Ovary (tissue), 10 donors: ENCODE measurements at places on chromosomes 11 and 22. TPM values are rescaled to one million over a fixed set of nuclear protein-coding genes. Genes with fewer than 3 reads are reported as not detected.

- DNase-seq, result no peak
Observed at GRCh38 chr22:23689414-23689813, 1.4 kb upstream of the RGL4 start.

GRCh38 chr11:61173456-61173855 lies 12.2 kb upstream of the VPS37C start:
- DNase-seq, result no peak

DNA sequence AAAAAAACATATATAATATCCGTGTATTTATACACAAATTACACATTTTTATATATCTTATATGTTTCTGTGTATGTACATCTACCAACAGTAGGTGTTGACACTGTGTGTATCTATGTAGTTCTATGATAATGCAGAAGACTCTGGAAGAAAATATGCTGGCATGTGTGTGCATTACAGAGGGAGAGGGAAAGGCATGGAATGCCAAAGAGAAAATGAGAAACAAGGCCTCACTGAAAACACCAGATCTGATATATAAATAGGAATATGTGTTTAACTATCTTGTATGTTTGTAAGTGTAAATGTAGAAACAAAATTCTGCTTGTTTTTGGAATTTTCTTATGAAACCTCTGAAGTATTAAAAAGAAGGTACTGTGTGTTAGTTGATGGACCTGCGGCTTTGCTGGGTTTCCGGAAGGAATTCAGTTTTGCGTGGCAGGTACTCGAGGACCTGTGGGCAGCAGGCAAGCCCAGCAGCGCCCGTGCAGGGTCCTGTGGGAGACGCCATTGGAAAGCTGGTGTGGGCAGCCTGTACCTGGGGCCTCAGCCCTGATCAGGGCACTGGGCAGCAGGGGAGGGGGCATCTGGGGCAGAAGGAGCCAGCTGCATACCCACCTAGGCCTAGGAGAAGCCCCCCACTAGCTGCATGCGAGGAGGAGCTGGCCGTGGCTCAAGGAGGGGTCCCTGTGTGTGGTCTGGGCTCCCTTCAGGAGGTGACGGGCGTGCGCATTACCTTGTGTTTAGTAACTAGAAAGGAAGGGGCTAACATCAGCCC lies 7.6 kb upstream of the TRMU start:
- DNase-seq, result no peak

- DNase-seq, result no peak
Observed at GRCh38 chr11:17578296-17578695, 31.2 kb downstream of the OTOG start.

DNA sequence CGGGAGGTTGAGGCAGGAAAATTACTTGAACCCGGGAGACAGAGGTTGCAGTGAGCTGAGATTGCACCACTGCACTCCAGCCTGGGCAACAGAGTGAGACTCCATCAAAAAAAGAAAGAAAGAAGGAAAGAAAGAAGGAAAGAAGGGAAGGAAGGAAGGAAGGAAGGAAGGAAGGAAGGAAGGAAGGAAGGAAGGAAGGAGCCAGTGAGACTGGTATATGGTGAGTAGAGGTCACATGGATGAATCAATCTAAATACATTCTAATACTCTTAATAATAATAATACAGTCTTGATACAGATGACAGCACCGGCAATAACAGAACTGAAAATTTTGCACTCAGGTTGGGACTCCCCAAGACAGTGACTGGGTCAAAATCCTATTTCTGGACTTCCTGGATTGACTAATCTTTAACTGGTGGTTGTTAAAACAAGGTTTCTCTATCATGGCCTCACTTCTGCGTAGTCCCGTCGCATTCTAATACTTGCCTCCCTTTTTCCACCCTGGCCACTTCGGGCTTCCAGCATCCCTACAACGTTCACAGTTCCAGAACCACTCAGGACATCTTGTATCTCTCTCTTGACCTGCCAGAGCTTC lies 53.5 kb upstream of the EIF3M start:
- DNase-seq, result no peak

- DNase-seq, result no peak
Observed at GRCh38 chr22:35580351-35581022, 36.6 kb downstream of the MB start.

DNA sequence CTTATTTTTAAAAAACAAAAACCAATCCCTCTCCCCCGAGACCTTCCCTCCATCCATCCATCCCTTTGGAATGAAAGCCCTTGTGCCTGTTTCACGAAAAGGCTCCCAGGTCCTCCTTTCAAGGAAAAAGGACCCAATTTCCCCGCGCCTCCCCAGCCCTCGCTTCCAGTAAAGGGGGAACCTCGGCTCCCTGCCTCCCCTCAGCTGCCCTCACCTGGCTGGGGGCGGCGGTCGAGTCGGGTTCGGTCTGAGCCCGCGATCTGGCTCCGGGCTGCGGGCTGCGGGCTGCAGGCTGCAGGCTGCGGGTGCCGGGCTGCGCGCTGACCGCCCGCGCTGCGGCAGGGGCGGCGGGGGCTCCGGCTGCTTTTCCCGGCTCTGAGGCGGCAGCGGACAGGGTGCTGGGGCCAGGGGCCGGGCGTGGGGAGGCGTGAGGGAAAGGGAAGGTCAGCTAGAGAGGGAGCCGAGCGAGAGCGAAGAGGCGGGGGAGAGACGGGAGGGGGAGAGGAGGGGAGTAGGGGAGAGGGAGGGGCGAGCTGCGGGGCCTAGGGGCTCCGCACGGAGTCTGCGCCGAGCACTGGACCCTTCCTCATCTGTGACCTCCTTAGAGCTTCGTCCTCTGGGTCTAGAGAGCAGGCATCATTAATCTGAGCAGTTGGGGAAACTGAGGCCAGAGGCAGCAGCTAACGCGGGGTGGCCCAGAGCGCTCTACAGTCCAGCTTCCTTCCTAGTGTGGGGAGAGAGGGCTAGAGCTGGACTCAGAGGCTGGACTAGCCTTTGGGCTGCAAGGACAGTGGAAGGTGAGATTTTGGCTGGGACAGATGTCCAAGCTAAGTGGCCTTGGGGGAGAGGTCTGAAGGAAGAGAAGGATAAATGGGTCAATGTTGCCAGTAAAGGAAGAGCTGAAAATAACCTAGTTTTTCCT lies at the start of gene C1QTNF4:
Gene C1QTNF4 (minus strand): TSS at position 478 of the 922 bp plus-strand sequence. CDS start 3,601 bp downstream, outside the sequence.
- DNase-seq, result no peak

- DNase-seq, result no peak
Observed at GRCh38 chr22:30266445-30267381, at the start of gene OSM. Gene OSM (minus strand): TSS chr22:30266851. CDS start chr22:30266799, 52 bp downstream.

- no peak for DNase-seq
Observed at GRCh38 chr11:15127341-15127740, 12.6 kb downstream of the INSC start.

DNA sequence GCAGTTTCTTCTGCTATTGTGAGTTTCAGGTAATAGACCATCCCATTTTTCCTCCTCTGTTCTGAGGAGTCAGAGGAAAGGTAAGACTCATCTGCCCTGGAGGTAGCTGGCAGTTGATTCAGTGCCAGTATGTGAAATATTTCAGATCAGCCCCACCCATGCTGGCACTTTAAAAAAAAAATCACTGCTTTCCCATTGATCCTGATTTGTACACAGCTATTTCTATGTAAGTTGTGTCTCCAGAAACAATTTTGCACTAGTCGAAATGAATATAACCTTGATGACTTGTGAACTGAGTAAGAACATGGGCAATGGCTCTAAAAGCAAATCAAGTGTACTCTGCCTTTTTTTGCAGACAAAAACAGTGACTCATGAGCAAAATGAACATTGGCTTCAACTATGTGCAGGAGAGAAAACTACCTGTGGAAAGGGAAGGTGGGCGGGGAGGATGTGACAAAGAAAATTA lies 82.0 kb upstream of the OR5AK2 start:
- DNase-seq, result no peak

DNA sequence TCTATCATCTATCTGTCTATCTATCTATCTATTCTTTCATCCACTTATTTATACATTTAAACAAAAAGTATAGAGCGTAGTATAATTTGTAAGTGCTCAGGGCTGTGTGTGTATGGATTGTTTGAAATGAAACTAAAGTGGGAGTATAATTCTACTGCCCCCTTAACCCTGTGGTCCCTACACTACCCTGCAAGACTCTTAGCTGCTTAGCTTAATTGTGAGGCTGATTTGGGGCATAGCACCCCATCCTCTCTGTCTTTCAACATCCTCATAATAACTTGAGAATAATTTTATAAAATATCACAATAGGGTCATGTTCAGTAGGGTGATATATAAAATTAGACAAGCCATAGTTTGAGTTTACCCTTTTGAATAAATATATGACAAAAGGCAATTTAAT lies 11.6 kb downstream of the OR51B4 start:
- no peak for DNase-seq

DNA sequence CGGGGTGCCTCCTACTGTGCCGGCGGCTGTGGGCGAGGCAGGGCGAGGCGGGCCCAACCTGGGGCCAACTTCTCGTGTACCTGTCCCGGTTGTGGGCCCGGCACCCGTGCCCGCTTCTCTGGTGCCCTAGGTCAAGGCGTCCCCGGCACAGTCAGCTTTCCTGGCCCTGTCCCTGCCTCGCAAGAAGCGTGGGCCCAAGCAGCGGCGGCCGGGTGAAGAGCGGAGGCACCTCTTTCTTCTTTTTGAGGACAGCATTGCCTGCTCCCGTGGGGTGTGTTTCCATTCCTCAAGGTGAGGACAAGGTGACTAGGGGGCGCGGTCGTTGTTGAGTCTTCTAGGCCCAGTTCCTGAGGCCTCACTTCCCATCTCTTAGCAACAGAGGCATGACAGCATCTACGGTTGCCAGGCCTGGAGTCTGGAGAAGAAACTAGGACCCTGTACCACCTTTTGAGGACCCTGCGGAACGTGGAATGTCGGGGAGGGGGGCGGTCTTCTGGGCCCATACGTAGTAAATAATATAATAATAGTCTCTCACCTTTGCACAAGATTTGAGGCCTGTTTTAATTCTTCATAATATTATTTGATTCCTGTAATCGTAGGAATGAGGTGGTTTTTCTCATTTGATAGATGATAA lies 418 bp downstream of the ACO2 start:
- no peak for DNase-seq

- DNase-seq, result no peak
Observed at GRCh38 chr11:115222863-115223530, 281.2 kb downstream of the CADM1 start.

- DNase-seq, result no peak
Observed at GRCh38 chr11:92297567-92298553, 73.2 kb downstream of the FAT3 start.

GRCh38 chr11:30815619-30816018 lies 229.5 kb upstream of the MPPED2 start:
- no peak for DNase-seq

- no peak for DNase-seq
Observed at GRCh38 chr11:66454247-66454646, 12.5 kb upstream of the PELI3 start.

DNA sequence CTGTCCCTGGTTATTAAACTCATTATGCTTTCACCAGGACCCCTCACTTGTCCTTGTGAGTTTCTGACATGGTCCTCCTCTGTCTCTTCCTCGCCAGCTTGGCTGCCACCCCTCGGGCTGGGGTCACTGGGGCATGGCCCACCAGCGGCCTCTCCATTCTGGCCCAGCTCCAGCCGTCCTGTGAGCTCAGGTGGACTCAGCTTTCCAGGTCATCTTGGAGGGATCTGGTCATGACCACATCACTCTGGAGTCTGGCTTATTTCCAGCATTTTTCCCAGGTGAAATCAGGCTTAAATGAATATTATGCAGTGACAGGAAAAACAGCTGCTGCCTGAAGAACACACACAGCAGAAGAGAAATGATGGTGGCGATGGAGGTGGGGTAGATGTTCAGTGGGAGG lies 224.5 kb downstream of the ADAMTS15 start:
- no peak for DNase-seq

- DNase-seq, result no peak
Observed at GRCh38 chr11:91998481-91998880, 226.1 kb upstream of the FAT3 start.

DNA sequence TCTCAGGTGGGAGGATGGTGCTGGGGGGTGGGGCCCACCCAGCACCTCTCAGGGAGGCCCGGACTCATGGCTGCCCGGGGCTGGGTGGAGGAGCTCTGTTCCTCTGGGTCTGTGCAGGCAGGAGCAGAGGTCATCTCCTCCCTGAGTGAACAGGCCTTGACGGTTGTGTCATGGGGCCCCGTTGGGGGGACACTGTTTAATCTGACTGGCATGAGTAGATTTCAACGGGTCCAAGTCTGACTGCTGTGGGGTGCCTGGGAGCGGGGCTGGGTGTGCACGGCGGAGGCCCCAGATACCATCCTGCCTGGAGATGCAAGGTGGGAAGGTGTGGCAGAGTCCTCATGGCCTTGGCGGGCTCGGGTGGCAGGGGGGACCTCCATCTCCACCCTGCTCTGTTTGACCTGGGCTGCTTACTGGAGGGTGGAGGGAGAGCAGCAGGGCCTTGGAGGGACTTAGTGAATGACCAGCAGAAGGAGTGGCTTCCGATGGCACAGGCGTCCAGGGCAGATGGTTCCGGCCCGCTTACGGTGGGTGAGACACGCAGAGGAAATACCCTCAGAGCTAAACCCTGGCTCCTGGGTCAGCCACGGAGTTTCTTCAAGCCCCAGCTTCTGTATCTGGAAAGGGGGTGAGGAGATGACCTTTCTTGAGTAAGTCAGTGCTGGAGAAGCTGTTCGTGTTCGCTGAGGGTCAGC lies 48.7 kb downstream of the SMIM38 start:
- no peak for DNase-seq

PRAME gene
- total RNA-seq, result 5.9 TPM

TESMIN gene
- total RNA-seq, result 1.7 TPM

TTLL12 gene
- total RNA-seq, result 59.2 TPM

NFAM1 gene
- total RNA-seq, result 1.8 TPM

CASP5 gene
- not detected for total RNA-seq

KBTBD4 gene
- total RNA-seq, result 19.9 TPM

NXPE4 gene
- not detected for total RNA-seq

FIBIN gene
- total RNA-seq, result 14.5 TPM

SLC22A6 gene
- total RNA-seq, result not detected
